ENCODE measurements at places on chromosomes 3 and 15.

DNA sequence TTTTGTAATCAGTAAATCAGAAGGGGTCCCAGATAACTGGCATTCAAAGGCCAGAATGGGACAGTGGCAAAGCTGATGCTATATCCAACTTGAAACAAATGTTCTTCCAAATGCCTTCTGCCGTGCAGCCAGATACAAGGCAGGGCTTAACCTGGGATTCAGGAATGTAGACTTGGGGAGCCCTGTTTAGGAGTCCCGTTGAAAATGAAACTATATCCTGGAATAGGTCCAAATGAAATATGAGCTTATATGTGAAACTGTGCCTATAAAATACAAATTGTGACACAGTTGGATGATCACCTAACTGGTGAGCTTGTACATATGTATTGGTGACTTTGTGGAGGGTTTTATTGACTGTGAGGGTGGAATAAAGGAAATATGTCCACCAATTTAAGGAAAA lies 28.7 kb downstream of the FRMD4B start:
- no peak for DNase-seq

- DNase-seq = no peak
Measured at GRCh38 chr15:99098991-99099390, 5.9 kb upstream of the SYNM start.

GRCh38 chr3:189652042-189652441 lies 20.9 kb downstream of the TP63 start:
- no peak for DNase-seq

- no peak for DNase-seq
Measured at GRCh38 chr15:81011593-81011992, 10.9 kb downstream of the TLNRD1 start.

GRCh38 chr3:59368900-59369675 lies 319.3 kb upstream of the CFAP20DC start:
- DNase-seq = no peak

DNA sequence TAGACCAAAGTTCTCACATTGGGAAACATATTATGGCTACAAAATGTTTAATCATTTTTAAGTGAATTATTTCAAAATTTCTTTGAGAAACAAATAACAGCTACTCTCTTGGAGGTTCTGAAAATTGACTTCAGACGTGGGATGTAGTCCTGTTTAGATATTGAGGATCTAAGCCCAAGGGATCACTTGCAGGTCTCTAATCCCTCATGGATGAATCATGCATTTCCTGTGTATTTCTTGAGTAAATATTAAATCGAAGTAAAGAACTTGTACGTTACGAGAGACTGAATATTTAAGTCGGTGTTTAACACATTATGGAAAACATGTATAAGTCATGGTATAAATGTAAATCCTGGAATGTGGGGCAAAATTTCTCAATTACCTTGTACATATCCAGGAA lies 119.8 kb downstream of the EPHA3 start:
- no peak for DNase-seq

DNA sequence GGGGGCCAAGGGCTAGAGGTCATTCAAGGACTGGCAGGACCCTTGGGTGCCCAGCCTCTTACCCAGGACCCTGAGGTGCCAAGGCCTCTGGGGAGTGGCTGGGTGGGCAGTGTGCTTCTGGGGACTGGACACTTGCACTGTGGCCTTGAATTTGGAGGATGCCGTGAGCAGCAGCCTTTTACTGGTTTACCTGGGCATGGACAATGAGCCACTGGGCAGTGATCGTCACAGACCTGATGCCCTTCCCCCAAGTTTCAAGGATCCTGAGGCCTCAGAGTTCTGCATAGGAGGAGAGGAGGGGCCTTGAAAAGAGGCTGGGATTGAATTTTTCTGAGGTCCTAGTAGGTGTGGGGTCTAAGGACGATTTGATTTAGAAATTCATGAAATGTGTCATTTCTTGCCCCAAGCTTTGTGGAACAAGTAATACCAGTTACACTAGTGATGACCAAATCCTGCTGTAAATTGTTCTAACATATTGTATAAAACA lies 146.1 kb upstream of the TPM1 start:
- no peak for DNase-seq

GRCh38 chr15:47349179-47349578 lies 368.1 kb upstream of the SEMA6D start:
- no peak for DNase-seq

GRCh38 chr3:134911586-134912548 lies 116.8 kb downstream of the EPHB1 start:
- DNase-seq = no peak

GRCh38 chr15:78895471-78895870 lies 22.8 kb downstream of the MORF4L1 start:
- DNase-seq = no peak

DNA sequence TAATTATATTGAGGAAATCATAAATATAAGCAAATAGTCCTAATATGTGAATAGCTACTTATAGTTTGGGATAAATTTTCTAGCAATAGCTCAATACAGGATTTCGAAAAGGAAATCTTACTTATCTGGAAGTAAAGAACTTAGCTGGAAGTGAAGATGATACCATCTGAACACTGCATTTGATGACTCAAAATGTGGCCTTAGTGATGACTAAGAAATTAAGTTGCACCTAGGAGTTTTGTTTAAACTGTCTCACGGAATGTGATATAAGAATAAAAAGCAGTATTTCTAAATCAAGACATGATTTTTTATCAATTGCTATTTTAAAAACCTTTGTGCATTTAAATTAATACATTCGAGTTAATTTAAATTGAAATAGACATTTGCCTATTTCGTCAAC lies 91.2 kb downstream of the EOMES start:
- DNase-seq = no peak

DNA sequence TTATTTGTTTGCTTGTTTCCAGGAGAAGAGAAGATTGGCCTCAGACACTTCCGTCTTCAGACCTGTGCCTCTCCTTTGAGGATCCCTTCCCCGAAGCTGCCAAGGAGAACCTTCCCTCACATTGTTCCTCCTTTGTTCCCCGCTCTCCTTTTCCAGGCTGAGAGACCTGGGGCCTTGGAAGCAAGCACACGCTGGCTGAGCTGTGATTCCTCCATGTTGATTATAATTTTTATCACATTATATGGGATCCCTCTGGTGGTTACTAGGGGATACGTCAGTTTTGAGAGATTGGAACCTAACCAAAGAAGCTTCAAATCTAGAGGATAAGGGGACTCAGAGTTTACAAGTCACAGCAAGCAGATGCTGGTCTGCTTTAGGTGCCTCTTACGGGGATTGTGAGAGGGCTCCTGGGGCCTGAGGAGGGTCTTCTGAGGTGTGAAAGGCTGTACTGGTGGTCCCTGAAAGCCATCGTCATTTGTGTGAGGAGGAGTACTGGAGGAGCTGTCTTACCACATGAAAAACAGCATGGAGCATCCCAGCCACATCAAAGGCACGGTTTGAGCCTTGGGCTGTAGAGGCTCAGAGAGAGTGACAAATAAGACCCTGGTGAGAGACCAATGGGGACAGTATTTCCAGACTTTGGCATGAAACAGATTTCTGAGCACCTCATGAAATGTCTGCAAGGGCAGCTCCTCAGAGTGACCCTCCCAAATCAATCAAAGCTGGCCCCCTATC lies 760.1 kb upstream of the CFAP20DC start:
- no peak for DNase-seq

DNA sequence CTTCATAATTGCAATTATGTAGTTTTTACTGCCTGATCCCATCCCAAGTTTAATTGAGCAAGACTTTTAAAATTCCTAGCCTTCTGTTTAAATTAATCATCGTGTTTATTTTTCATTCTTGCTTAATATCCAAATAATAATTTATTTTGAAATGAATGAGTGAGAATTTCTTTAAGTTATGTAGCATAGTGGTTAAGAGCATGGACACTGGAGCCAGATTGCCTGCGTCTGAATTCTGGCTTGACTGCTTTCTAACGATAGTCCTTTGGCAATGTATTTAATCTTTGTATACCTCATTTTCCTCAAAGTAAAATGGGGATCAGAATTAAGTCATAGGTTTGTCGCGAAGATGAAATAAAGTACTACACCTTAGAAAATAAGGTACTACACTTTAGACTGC lies 71.4 kb downstream of the LRRC49 start:
- DNase-seq = no peak

- no peak for DNase-seq
Measured at GRCh38 chr3:73508330-73508954, 116.3 kb downstream of the PDZRN3 start.

DNA sequence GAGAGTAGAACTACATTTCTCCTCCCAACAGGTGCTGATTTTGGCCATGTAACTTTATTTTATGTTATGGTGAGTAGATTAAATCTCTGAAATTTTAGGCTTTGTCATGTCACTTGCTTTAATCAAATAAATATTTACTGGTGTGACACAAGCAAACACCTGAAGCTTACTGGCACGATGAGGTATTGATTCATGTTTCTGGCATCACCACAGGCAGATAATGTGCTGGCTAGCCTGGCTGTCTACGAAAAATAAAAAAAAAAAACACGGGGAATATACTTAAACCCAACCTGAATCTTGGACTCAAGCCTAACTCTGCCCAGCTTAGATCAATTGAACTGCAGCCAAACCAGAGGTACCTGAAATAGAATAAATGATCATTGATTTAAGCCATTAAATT lies 65.6 kb upstream of the CADM2 start:
- DNase-seq = no peak

GRCh38 chr3:174441588-174442301 lies 417.4 kb upstream of the NAALADL2 start:
- DNase-seq = no peak

GRCh38 chr3:150607267-150608065 lies 4.3 kb downstream of the SELENOT start:
- no peak for DNase-seq

GRCh38 chr3:74920721-74921350 lies 306.4 kb upstream of the CNTN3 start:
- no peak for DNase-seq

DNA sequence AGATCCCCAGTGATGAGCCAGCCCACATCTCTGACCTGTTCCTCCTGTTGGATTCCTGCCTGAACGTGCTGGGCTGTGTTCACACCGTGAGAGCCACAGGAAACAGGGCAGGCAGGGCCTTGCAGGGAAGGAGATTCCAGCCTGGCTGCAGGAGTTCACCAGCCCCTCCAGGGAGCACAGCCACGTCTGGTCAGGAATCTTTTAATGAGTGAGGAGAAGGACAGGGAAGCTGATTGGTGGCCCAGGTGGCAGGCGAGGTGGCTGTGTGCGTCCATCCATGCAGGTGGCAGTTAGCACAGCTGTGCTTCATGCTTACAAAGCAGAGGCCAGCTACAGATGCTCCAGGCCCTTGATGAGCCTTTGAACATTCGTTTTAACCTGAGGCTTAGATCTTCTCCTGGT lies 10.5 kb downstream of the LRRK1 start:
- DNase-seq = no peak

DNA sequence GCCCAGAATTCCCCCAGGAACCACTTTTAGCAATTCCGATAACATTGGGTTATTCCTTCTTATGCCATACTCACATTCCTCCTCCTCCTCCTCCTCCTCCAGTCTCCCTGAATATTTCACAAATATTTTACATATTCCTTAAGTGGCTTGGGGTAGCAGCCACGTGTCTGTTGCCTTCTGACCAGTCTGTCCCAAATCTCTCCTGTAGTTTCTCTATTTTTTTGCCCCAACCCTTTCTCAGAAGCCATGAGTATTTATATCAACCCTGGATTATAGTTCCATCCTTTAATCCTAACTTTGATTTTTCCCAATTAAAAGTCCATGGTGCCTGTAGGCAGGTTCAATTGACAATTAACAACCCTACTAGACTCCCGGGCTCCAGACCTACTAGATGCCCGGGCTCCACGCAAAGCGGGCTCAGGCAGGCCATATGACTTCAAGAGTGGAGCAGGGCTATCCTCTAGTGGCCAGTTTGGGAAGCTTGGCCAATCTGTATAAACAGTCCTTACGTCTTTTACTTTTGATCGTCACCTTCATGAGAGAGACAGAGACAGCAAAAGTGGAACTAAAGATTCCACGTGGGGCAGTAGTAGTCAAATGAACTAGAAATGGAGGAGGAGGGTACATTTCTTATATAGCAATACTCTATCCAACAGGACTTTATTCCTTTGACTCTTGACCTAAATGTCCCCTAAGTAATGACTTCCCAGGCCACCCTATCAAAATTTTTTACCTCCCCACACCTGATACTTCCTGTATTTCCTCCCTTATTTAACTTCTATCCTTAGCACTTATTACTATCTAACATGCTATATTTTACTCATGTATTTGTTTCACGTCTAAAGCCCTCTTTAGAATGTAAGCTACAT lies 69.7 kb downstream of the USF3 start:
- no peak for DNase-seq

DNA sequence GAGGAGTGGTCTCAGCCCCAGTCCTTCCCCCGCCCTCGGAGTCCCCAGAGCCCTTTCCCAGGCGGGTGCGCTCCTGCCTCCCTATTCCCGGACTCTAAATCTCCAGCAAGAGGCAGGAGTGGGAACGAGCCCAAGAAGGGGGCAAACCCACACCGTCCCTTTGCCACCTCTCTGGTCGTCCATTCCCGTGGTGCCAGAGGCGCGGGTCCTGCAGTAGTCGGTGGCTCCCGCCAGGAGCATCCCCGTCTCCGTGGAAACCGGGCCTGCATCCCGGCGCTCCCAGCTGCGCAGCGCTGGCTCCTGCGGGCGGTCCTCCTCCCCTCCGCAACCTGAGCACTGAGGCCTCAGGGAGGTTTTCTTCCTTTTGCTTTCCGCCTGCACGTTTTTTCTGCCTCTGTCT lies 44.8 kb downstream of the LHFPL4 start:
- no peak for DNase-seq

- DNase-seq = no peak
Measured at GRCh38 chr3:67531181-67532101, 123.0 kb downstream of the SUCLG2 start.

DNA sequence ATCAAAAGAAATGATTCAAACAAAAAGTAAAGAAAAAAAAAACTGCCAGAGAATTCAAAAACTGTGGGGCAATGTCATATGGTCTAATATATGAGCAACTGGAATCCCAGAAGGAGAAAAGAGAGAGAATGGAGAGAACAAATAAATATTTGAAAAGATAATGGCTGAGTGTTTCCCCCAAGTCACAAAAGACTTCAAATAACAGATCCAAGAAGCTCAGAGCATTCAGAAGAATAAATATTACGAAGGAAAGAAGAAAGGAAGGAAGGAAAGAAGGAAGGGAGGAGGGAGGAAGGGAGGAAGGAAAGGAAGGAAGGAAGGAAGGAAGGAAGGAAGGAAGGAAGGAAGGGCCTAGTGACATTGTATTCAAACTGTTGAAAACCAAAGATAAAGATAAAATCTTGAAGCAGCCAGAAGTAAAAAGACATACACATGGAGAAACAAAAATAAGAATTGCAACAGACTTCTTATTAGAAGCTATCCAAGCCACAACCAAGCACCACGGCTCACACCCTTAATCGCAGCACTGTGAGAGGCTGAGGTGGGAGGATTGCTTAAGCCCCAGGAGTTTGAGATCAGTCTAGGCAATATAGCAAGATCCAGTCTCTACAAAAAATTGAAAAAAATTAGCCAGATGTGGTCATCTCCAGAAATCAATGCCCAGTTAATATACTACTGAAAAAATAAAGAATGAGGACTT lies 118.9 kb upstream of the IGSF10 start:
- DNase-seq = no peak

DNA sequence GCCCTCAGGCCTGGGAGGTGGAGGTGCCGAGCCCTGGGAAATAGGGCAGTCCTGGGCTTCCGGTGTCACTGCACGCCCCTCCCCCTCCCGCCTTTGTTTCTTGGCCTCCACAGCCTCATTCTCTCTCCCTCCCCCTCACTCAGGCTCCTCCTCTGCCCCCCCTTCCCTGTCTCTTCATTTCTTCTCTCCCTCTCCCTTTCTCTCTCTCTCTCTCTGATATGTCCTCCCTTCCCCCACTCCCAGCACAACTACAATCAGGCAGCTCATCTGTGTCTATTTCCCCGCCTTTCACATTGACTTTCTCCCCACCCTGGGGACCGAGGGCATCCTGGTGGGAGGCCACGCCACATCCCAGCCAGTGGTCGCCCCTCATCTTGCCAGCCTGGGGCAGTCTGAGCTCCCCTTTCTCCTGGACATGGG lies 40.2 kb downstream of the IDH2 start:
- no peak for DNase-seq

All from thoracic aorta (tissue), 2 donors.